ENCODE measurements at places on chromosomes 5 and 9. TPM values are rescaled to one million over a fixed set of nuclear protein-coding genes. Genes with fewer than 3 reads are reported as not detected.

The ARSI gene
- 0.04 TPM for total RNA-seq

The TNFSF15 gene
- total RNA-seq = not detected

The BNIP1 gene
- total RNA-seq = 18.9 TPM

GRCh38 chr5:120532835-120533234 lies 68.7 kb downstream of the PRR16 start:
- DNase-seq = no peak

DNA sequence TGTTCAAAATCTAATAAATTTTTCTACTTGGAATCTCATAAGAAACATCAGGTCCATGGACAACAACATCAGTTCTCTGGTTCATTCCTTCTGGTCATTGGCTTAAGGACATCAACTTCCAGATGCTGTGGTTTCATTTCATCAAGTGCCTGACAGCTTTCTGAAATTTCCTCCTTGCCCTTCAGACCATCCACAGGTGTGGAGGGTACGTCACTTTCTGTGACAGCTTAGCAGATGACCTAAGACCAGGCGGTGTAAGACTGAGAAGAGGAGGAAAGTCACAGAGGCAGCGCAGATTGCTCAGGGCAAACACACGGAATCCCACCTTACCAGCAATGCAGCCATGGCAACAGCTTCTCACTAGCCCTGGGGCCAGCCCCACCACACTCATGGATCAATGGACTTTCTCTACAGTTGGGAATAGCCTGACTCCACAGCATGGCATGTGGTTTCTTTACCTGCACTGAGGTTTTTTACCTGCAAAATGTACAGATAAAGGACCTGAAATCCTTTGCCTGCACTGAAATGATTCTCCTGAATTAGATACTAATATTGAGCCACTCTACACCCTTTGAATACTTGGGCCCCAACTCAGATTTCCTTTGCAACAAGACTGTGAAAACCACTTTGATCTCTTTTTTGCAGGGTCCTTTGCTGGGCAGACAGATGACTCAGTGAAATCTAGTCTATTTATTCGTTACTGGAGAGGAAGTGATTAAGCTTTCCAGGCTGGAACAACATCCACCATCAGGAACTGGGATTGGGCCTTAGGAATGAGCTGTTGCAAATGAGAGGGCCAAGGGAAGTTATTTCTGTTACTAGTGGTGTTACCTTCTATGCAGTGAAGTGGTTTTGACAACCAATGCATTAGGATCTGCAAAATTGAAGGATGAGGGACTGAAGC lies 26.9 kb downstream of the TICAM2 start:
- DNase-seq = no peak

GRCh38 chr5:140408750-140409241 lies 7.2 kb downstream of the ANKHD1 start:
- DNase-seq = no peak

DNA sequence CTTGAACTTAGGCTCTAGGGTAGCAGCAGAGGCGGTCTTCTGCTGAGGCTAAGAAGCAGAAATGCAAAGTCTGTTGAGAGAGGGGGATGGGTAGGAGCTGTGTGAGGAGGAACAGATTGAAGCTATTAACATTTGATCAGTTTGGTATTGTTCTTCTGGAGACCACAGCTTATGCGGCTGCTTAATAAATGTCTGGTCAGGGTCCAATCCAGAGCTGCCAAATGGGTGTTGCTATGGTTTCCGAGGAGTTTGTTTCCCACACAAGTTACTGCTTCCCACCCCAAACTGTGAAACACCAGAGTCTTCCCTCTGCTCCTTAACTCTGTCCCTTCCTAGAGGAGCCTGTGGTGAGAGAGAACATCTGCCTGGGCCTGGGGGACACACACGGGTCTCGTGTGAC lies 142.2 kb upstream of the KLF4 start:
- no peak for DNase-seq

DNA sequence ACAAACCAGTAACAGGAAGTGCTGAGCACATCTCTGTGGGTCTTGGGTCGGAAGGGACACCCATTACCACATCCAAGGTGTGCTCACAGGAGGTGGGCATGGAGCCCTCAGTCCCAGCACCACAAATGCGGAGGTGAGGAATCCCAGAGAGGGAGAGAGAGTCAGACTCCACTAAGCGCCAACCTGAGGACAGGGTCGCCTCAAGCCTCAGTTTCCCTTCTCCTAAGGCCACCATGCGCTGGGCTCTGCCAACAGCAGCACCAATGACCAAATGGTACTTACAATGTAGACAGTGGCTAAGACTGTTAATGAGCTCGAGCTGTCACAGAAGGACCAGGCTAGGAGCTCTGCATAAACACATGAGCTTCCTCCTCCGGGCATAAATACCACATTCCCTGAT lies 43.1 kb downstream of the BICD2 start:
- DNase-seq = no peak

- DNase-seq = no peak
Measured at GRCh38 chr9:35797311-35798109, 6.1 kb downstream of the NPR2 start.
